ENCODE measurements at places on chromosomes 5 and 9. TPM values are rescaled to one million over a fixed set of nuclear protein-coding genes. Genes with fewer than 3 reads are reported as not detected.

DNA sequence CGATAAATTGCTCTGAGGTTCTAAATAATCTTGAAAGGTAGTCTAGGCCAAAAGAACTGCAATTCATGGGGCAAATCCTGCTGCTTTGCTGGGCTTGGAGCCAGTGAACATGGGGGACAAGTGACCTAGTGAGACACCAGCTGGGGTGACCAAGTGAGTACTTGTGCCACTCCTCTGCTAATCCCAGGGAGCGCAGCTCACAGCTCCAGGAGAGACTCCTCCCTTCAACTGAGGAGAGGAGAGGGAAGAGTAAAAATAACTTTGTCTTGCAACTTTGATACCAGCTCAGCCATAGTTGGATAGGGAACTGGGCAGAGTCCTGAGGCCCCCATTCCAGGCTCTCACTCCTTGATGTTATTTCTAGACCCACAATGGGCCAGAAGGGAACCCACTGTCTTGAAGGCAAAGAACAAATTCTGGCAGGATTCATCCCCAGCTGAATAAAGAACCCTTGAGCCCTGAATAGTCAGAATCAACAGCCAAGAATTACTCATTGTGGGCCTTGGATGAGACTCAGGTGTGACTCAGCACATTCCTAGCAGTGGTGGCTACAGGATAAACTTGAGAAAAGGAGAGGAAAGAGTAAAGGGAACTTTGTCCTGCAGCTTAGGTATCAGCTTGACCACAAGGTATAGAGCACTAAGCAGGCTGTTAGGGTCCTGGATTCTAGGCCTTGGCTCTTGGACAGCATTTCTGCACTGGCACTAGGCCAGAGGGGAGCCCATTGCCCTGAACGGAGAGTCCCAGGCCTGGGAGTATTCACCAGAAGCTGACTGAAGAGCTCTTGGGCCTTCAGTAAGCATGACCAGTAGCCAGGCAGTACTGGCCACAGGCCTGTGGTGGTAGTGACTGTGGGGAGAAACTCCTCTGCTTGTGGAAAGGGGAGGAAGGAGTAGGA lies 288.3 kb upstream of the CDH18 start:
- DNase-seq = peak; percentile 79

Gene PCDHB6
- polyA plus RNA-seq = 0.25 TPM

GRCh38 chr9:129868023-129868871 lies 33.0 kb downstream of the USP20 start:
- no peak for DNase-seq

DNA sequence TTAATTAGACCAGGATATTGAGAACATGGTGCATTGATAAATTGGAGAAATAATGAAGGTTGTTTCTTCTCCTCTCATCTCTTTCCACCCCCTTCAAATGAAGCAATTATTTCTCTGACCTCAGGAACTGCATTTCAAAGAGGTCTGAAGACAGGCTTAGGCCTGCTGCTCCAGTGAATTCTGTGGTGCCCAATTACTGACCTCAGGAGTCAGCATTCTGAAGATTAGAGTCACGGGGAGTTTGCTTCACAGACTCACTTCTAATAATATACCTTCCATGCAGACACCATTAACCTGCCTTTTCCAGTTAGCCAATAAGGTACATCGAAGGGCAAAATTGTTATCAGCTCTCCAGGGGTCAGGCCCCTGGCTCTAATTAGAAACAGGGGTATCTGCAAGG lies 270.9 kb downstream of the GAS1 start:
- DNase-seq = no peak

GRCh38 chr5:92991581-92992067 lies 589.4 kb downstream of the NR2F1-AS1 start:
- no peak for DNase-seq

- DNase-seq = peak; percentile 22
These were observed 197.0 kb downstream of the ADCY2 start for GRCh38 chr5:7592910-7593309.

Gene CDKN2A
- 42.2 TPM for polyA plus RNA-seq

DNA sequence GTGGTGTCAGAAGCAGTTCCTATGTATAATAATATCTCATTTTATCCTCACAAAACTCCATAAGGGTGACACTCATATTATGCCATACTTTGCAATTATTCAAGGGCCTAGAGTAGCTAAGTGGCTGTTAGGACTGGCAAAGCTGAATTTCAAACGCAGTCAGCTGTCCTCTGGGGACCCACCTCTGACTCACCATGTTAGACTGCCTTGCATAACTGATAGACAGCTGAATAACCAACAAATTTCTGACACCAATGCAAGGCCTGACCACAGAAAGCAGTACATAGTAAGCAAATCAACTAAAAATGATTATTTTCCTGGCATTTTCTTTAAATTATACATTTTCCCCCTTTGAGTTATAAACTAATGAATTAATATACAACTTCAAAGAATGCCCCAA lies 251.6 kb upstream of the PTGER4 start:
- peak; percentile 69 for DNase-seq

DNA sequence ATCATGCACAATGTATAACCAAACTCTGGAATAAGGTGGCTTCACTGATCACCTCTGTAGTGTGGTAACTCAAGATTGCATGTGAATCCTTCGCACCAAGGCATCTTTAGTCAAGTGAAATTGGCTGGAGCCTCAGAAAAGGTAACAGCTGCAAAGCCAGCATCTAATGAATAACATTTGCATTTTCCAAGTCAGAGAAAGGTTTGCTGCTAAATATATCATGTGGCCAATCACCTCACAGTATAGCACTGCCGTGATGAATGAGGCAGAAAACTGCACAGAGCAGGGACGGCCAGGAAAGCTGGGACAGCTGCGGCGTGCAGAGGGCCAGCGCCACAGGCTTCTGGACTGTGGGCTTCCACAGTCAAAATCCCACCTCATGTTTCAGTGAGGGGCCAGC lies 18.5 kb downstream of the MRPS27 start:
- no peak for DNase-seq

DNA sequence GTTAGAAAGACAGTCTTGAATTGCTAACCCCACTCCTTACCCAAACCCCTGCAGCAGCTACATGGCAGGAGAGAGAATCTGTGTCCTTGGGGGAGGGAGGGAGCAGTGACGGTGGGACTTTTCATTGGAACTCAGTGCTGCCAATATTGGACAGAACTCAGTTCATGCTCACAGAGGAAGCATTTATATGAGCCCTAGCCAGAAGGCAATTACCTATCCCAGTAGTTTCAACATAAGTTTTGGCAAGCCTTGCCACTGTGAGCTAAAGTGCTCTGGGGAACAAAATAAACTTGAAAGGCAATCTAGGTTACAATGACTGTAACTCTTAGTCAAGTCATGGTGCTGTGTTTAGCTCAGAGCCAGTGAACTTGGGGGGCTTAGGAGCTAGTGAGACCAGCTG lies 1013.4 kb upstream of the COX7C start:
- no peak for DNase-seq

Gene SLC23A1
- polyA plus RNA-seq = not detected

DNA sequence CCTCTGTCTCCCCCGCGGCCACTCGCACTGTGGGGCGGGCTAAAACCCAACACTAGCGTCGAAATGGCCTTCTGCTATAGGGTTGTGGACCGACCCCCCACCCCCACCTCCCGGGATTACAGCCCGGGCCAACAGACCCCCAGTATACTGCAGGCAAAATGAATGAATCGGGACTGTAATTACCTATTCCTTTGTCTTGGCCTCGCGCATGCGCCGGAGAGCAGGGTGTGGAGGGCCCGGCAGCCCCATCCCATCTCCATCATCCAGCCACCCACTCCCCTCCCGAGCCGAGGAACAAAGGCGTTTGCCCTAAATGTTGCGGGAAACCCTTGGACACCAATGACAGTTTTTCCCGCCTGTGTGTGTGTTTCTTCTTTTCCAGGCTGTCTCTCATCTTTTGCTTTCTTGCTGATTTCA lies 1.6 kb downstream of the BASP1 start:
- DNase-seq = peak; percentile 49

DNA sequence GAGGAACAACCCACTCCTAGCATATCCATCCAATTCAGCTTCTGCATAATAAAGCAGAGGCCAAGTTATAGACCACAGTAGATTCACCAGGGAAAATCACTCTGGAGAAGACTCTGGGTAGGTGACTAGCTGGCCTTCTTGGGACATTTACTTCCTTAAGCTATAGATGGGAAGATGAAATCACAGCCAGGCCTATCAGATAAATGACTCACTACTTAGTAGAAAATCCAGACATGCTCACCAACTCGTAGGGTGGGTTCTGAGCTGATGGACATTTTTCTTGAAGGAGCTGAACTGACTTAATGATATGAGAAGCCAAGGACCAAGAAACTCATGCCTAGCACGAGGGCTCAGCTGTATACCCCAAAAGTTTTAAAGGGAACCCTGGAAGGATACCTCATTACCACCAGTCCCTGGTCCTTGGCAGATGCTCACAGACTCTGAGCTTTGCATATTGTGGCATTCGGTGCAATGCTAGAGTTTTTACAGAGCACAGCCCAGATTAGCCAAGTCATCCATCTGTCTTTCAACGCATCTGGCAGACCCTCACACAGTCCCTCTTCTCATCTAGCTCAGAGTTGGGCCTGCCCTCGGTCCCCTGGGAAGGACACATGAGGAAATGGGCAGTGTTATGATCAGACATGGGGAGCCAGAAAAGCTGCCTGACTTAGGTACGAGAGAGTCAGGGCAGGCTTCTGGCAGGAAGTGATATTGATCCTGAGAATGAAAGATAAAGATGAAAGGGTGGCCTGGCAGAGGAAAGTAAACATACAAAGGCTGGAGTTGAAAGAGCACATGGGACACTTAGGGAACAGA lies 15.0 kb downstream of the ACSL6 start:
- no peak for DNase-seq

GRCh38 chr5:133200256-133200655 lies 148.4 kb downstream of the HSPA4 start:
- no peak for DNase-seq

- no peak for DNase-seq
These were observed 12.9 kb downstream of the FNIP1 start for GRCh38 chr5:131783874-131784273.

DNA sequence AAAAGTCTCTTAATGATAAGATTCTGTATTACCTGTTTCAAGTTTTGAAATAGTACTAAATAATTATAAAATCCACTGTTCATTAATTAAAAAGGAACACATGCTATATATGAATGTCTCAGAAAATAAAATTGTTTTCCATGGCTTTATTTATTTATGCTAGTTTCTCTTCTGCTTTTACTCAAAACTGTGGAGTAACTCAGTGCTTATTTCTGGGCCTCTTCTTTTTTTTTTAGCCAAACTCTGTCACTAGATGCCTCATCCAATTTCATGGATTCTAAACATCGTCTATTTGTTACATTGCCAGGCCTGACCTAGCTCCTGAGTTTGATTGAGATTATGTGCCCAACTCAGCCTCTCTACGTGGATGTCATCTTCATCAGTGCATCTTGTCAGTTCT lies 1509.7 kb downstream of the MAT2B start:
- DNase-seq = no peak

GRCh38 chr9:137456061-137456863 lies 2.9 kb downstream of the NSMF start:
- DNase-seq = no peak

- no peak for DNase-seq
These were observed 95.0 kb downstream of the DMAC1 start for GRCh38 chr9:7704543-7704942.

Gene TXNDC8
- not detected for polyA plus RNA-seq

Gene NXNL2
- 1.4 TPM for polyA plus RNA-seq

- no peak for DNase-seq
These were observed 263.9 kb downstream of the CTNND2 start for GRCh38 chr5:11640158-11640873.

Gene PRELID2
- polyA plus RNA-seq = 7.7 TPM

Gene SLC6A3
- not detected for polyA plus RNA-seq

Data from GM23248 (cell line).